ENCODE measurements at places on chromosomes 4 and X.

GRCh38 chr4:162782778-162783525 is 383.7 kb downstream of the NAF1 start:
- no peak for DNase-seq

- no peak for DNase-seq
Observed at GRCh38 chr4:38681281-38681991, 17.4 kb downstream of the KLF3 start.

GRCh38 chrX:56113785-56114436 is 118.2 kb upstream of the KLF8 start:
- no peak for DNase-seq

DNA sequence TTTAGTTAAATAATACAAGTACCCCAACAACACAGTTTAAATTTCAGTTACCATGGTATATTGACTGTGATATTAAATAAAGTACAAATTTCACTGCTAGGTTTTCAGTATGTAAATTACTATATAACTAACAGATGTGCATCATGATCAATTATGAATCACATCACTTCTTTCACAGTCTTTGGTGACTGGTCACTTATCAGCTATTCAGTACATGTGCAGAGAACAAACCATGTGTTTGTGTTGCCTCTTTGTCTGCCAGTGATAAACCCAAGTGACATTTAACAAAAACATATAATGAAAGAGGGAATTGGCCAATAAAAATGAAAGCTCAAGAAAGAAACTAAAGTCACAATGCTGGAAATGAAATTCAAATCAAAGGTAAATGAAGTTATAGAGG is 249.3 kb downstream of the CHIC1 start:
- no peak for DNase-seq

- DNase-seq, result no peak
Observed at GRCh38 chr4:95614684-95615205, 66.0 kb upstream of the UNC5C start.

- DNase-seq, result no peak
Observed at GRCh38 chr4:13298655-13299054, 185.5 kb downstream of the RAB28 start.

DNA sequence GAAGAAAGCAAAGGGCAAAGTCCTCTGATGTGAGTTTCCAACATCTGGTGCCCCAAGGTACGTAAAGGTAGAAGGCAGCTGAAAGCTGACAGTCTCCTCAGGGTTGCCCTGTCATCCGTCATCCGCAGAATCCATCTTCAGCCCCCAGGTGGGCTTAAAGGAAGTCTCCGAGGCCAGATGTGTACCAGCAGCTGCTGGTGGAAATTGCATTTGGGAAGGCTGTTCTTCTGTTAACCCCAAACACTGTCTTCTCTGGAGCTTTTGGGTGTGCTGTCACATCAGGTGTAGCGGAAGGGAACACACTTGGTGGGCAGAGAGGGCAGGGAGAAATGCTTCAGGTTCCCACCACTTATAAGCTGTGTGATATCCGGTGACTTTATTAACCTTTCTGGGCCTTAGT is 310.0 kb upstream of the GATB start:
- no peak for DNase-seq

- DNase-seq, result no peak
Observed at GRCh38 chr4:40262077-40262528, 65.3 kb downstream of the RHOH start.

GRCh38 chrX:116204932-116205331 is 34.4 kb downstream of the AGTR2 start:
- DNase-seq, result no peak

- no peak for DNase-seq
Observed at GRCh38 chr4:142660728-142661127, 185.4 kb downstream of the INPP4B start.

DNA sequence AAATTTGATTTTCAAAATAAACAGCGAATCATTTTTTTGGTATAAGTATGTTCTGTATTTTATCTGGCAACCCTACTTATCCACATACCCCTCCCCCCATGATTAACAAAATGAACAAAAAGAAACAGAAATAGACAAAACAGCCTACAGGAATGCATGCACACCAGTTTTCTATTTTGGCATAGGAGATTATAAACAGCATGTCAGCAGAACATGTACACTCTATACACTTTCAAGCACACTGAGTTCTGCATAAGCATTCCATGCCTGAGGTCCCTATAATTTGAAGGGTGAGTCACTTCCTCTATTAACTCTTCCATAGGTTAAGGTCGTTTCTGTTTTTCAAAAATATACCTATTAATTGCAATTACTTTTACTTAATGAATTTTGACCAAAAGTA is 28.0 kb upstream of the ZNF280C start:
- DNase-seq, result no peak

- DNase-seq, result no peak
Observed at GRCh38 chr4:10441512-10441911, 15.7 kb downstream of the ZNF518B start.

DNA sequence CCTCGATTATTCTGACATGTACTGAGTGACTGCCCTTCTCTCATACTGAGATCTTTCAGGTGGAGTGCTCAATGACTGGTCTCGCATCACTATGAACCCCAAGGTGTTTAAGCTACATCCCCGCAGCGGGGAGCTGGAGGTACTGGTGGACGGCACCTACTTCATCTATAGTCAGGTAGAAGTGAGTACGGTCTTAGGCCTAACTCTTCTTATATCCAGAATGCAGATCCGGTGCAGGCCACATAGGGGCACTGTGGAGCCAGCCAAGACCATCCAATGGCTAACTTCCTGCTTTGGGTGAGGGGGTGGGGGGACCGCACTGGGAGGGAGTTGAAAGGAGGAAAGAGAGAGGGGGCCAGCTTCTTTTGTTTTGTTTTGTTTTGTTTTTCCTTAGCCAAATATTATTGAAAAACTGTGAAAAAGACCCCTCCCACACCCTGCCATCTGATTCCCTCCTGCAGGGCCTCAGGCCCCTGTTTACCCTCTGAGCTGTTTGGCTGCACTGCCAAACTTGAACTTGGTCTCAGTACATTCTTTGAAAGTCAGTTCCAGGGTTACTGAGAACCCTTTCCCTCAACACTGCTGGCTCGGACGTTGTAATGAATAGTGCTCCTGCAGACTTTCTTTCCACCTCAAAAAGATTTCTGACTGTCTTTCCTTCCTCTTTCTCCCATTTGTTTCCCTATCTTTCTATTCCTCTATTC is 16.2 kb downstream of the AWAT2 start:
- DNase-seq, result no peak

DNA sequence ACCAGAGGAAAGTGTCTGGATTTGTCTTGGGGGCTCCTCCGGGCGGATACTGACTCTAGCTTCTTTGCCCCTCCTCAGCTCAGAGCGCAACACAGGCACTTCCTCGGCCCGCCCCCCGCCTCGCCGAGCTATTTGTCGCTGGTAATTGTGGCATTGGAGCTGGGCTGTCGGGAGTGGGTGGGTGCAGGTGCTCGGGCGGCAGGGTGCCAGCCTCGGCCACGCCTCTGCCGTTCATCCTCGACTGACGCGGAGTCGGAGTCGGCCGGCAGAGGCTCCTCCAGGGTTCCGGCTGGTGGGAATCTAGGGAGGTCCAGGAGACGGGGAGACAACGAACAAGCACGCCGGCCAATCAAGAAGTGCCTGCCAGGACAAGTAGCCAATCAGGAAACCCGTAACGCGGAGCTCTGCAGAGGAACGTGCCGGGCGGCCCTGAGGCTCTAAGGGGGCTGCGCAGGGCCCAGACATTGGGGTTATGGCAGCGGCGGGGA is 3.9 kb upstream of the SYN1 start:
- DNase-seq, result no peak

DNA sequence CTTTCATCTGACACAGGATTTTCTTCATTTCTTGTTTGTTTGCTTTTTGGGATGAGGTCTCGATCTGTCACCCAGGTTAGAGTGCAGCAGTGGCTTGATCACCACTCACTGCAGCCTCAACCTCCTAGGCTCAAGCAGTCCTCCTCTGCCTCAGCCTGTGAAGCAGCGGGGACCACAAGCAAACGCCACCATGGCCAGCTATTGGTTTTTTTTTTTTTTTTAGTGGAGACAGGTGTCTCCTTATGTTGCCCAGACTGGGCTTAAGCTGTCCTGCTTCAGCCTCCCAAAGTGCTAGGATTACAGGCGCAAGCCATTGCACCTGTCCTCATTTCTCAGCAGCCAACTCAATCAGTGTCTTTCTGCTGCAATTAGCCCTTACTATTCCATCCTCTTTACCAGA is 10.3 kb downstream of the SPRY1 start:
- no peak for DNase-seq

DNA sequence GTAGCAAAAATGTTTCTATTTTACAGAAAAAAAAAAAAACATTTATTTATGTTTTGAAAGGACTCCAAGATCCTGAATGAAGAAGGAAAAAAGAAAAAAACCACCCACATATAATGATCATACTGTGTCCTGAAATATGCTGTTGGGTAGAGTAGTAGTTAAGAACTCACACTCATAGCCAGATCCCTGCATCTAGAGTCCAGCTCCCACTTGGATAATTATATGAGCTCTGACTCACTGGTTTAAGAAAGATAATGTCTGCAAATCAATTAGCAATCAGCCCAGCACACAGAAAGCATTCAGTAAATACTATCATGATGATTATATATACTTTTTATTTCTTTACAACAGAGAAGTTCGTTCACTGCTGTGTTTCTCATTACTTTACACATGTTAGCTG is 46.7 kb upstream of the MXRA5 start:
- no peak for DNase-seq

GRCh38 chrX:50002067-50002714 is 79.8 kb downstream of the CLCN5 start:
- no peak for DNase-seq

DNA sequence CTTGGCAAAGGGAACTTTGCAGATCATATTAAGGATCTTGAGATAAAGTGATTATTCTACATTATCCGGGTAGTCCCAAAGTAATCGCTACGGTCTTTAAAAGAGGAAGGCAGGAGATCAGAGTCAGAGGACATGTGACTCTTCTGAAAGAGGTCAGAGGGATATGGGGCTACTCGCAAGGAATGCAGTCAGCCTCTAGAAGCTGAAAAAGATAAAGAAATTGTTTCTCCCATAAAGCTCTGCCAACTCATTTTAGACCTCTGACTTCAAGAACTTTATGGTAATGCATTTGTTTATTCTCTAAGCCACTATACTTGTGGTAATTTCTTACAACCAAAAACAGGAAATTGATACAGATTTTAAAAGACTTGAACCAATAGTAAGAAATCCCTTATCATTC is 48.6 kb downstream of the NPY5R start:
- DNase-seq, result no peak

DNA sequence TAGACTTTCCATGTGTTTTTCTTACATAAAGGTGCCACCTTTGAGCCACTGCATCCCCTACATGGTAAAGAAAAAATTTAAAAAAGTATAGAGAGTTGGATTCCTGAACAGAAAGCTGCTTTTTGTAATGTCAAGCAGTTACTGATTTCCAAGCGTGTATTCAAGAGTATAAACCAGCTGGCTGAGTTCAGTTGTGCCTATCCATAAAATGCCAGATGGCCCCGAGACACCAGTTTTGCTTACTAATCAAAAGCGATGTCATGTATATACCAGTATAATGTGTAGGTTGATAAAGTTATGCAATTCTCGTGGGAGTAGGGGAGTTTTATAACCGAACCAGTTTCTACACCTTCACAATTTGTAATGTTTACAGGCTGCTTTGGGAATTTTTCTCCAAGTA is 26.2 kb upstream of the PNPLA4 start:
- no peak for DNase-seq

DNA sequence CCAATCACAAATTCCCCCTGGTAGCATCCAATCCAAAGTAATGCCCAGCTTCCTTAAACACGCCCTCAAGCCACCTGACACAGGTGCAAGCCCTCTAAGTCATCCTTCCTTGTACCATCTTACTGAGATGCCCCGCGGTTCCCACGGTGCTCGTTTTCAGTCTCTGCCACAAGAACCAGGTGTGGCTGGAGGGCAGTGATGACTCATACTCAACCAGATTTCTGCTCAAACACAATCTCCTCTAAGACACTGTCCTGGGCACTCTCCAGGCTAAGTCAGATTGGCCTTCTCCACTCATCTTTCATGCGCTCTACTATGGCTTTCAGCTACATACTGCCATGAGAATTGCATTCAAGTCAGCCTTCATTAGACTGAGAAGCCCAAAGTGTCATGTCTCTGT is 3.5 kb downstream of the SH3KBP1 start:
- no peak for DNase-seq

GRCh38 chrX:133881007-133881406 is 104.4 kb downstream of the GPC3 start:
- DNase-seq, result no peak

DNA sequence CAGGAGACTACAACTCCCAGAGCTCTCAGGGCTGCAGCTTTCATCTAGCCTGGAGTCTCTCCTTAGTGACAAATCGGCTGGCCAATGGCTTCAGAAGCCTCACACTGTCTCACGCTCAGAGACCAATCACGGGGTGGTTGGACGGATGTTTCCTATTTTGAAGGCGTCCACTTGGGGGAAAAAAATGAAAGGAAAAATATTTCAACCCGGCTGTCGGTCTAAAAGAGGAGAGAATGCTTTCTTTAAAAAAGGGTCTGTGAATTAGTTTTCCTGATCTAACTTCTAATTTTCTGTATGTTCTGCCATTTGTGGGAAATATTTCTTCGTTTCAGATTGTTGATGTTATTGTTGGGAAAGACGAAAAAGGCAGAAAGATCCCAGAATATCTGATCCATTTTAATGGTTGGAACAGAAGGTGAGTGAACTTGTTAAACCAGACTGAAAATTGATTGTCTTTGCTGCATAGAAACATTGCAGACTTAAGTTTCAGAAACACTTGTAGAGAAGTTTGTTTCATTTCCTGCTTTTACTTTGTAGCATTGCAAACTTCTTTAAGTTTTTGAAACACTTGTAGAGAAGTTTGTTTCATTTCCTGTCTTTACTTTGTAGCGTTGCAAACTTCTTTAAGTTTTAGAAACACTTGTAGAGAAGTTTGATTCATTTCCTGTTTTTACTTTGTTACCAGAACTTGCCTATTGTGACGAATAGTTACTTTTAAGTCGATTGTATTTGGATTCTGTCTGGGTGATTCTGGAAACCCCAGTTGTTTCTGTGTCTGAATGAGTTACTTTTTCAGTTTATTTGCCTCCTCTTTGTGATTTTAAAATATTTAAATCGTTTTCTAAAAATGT is 1.6 kb downstream of the MSL3 start:
- DNase-seq, result no peak

DNA sequence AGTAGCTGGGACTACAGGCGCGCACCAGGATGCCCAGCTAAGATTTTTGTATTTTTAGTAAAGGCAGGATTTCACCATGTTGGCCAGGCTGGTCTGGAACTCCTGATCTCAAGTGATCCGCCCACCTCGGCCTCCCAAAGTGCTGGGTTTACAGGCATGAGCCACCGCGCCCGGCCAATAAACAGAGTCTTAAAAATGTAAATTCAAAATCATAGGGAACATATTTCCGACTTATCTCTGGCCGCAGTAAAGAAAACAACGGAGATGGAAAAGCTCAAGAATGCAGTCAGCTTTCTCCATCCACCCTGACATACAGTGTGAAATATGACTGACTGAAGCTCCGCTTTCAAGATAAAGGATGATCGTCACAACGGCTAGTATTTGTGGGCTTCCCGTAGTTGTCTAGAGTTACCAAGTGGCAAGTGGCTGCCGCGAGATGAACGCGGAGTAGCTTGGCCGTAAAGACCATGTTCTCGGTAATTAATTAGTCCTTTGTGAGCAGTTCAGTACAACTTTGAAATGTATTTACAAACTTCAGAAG is 495.1 kb upstream of the FAT1 start:
- DNase-seq, result no peak

GRCh38 chrX:40449396-40449795 is 131.4 kb upstream of the ATP6AP2 start:
- DNase-seq, result no peak

- DNase-seq, result no peak
Observed at GRCh38 chr4:23887173-23887572, 2.7 kb downstream of the PPARGC1A start.

- no peak for DNase-seq
Observed at GRCh38 chr4:169615467-169616106, 3.2 kb upstream of the NEK1 start.

All from stimulated activated CD8-positive, alpha-beta memory T cell treated with anti-CD3 and anti-CD28 coated beads, Interleukin-4, amount 100 ng/mL, for 1 hour (primary cell).